Stimulated activated CD4-positive, alpha-beta T cell treated with anti-CD3 and anti-CD28 coated beads, Interleukin-4, amount 100 ng/mL, for 4 hours (primary cell): ENCODE measurements at places on chromosomes 2 and 18.
A peak's percentile ranks its signal among the peaks of the same experiment; 100 is the strongest.

DNA sequence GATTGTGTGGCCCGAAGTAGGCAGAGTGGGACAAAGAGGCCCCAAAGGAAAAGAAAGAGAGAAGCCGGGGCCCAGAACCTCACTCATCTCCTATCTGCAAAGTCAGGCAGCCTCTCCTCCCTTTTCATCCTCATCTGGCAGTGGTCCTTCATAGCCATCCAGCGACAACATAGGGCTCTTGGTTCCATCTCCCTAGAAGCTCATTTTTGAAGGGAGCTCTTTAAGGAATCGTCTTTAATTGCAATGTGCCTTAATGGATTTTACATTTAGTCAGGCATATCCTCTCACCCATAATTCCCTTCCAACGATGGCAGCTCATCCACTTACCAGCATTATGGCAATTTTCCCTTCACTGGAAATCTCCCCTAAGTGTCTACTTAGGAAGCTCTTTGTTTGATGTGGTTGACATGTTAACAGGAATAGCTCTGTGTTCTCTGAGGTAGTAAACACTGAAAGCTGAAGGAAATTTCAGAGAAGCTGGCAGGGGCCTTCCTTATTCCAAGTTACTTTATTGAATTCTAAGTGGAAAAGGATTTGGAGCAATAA is 780.6 kb downstream of the TSN start:
- no peak for DNase-seq

DNA sequence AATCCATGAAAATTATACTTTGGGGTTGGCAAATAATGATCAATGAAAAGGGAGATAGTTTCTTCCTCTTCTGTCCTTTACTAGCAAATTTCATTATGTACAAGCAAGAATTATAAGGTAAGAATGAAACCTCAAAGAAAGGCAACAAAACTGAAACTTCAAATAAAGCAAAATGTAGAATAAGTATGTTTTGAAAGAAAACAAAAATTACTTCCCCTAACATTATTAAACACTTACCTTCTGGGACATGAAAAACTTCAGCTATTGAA is 29.4 kb downstream of the THADA start:
- no peak for DNase-seq

GRCh38 chr2:54680397-54681041 is 42.9 kb upstream of the EML6 start:
- no peak for DNase-seq

GRCh38 chr2:84497285-84497684 is 19.0 kb upstream of the DNAH6 start:
- no peak for DNase-seq

- peak; percentile 24 for DNase-seq
Measured at GRCh38 chr2:64807417-64807816, 153.7 kb upstream of the SERTAD2 start.

DNA sequence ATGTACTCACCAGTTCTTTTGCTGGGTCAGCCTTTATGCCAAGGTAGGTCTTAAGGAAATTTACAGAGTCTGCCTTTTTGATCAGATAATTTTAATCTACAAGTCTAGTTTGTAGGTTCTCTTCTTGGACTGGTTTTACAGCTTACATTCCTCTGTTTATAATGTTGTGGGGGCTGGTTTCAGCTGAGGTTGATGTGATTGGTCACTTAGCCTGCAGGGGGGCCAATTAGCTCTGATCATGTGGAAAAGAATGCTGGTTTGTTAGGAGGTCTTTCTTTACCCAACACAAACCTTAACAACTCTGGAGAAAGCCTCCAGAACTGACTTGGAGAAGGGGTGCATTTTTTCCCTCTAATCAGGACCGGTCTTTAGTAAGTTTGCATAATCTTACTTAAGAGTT is at the start of gene KCNJ13:
KCNJ13 (minus strand) TSS at position 131 of the 400 bp plus-strand sequence. CDS start 5,203 bp downstream, outside the sequence.
- no peak for DNase-seq
